Central memory CD4-positive, alpha-beta T cell (primary cell): ENCODE measurements at places on chromosomes 4 and X.

- DNase-seq = no peak
Observed at GRCh38 chrX:46580613-46581012, 7.0 kb downstream of the CHST7 start.

- no peak for DNase-seq
Observed at GRCh38 chr4:47837908-47838294, at the start of gene CORIN. Gene CORIN, minus strand, starts transcription at chr4:47838067. Its CDS starts 118 bp downstream, at chr4:47837949.

- DNase-seq = peak; percentile 6
Observed at GRCh38 chr4:54657551-54658251, at the start of gene KIT. Gene KIT, plus strand, starts transcription at chr4:54657957. Its CDS starts 58 bp downstream, at chr4:54658015.

- DNase-seq = no peak
Observed at GRCh38 chrX:68808686-68809357, 20.0 kb upstream of the EFNB1 start.

DNA sequence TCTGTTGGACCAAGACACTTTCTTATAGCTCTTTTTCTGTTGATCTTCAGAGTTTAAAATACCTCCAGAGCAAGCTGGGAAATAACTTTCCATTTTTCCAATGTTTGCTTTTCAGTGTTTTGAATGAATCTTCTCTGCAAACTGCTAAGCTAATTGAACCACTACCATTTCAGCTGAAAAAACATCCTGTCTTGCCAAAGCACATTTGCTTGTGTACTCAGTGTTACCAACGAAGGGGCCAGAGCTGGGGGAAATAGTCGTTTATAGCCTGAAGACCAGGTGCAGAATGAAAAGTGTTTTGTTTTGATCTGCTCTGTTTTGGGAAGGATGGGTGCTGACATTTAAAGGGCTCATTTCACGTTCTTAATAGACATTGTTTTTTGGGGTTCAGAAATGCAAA lies 88.4 kb upstream of the CLNK start:
- no peak for DNase-seq

DNA sequence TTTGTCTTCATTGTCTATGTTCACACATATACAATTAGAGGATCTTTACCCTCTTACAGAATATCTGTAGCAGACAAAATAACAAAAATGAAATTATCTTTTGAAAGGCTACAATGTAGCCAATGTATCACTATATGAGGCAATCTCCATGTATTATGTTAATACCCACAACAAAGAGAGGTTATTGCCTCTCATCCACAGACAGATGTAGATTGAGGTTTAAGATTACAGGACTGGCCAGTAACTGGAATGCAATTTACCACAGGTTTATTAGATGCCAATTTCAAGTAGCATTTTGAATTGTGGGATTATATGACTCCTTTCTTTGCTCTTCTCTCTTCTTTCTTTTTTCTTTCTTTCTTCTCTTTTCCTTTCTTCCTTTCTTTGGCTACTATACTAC lies 242.6 kb downstream of the ANKRD50 start:
- DNase-seq = no peak

DNA sequence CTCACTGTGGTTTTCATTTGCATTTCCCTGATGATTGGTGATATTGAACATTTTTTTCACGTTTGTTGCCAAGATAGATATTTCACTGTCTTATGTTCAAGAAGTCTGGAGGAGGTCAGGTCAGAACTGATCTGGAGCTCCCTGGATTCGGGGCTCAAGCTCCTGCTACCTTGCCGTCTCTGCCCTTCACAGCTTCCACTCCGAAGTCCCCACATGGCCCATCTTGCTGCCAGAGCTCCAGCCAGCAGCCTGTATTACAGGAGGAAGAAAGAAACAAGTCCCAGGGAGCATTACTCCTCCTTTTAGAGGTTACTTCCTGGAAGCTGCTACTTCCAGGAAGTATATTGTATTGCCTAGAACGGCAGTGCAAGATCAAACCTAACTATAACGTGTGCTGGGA lies 17.9 kb upstream of the CDKN2AIP start:
- no peak for DNase-seq

GRCh38 chrX:105117621-105118020 lies 102.9 kb downstream of the TEX13A start:
- DNase-seq = no peak

GRCh38 chr4:105236202-105236915 lies 89.7 kb downstream of the TET2 start:
- DNase-seq = no peak

DNA sequence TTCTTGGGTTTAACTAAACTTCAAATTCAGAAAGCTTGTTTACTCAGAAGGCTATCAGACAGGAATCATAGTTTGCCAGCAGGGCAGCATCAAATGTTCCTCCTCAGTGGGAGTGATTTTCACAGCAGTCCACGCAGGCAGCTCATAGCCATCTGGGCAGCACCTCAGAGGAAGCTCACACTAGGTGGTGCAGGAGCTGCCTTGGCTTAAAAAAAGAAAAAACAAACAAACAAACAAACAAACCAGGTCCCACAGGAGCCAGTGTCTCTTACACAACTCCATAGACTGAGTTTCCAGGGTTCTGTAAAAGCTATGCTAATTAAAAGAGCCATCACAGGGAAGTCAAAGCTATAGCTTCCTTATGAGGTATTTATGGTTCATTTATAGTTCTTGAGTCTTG lies 10.5 kb upstream of the KLHL5 start:
- no peak for DNase-seq

- DNase-seq = no peak
Observed at GRCh38 chr4:154389148-154389547, 102.5 kb downstream of the DCHS2 start.

DNA sequence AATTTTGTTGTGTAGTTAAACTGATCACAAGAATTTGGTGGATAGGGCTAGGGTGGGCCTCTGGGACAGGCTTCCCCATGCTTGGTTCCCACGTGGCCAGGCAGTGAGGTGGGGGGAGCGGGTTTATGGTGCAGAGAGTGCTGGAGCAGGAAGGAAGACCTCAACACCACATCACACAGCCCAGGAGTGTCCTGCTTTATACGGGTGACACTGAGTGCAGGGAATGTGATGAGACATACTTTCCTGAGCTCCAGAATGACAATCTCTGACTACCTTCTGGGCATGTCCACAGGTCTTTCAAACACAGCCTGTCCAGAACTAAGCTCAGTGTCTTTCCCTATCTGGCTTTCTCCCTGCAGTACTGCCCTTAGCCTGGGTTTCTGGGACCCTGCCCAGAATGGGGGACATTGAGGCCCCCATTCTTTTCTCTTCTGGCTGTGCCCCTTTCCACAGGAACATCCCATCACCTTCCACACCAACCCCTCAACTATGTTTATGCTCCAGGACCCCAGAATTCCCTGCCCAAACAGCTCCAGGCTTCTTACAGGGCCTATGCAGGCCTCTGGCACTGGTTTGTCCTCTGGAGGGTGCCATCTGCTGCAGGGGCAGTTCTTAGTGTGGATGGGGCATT lies 36.5 kb upstream of the RASL11B start:
- DNase-seq = peak; percentile 9

GRCh38 chr4:5664778-5665177 lies 43.6 kb downstream of the EVC2 start:
- DNase-seq = no peak

- no peak for DNase-seq
Observed at GRCh38 chr4:10492464-10492863, 35.2 kb upstream of the ZNF518B start.

GRCh38 chr4:2834001-2834921 lies 9.4 kb upstream of the ADD1 start:
- DNase-seq = no peak

GRCh38 chr4:172826346-172826745 lies 342.3 kb upstream of the GALNT7 start:
- DNase-seq = no peak

GRCh38 chr4:147371661-147372060 lies 109.2 kb upstream of the EDNRA start:
- DNase-seq = no peak

GRCh38 chrX:128518508-128518907 lies 466.3 kb upstream of the ACTRT1 start:
- no peak for DNase-seq

GRCh38 chrX:100976211-100976610 lies 6.7 kb downstream of the ARL13A start:
- no peak for DNase-seq

- DNase-seq = peak; percentile 32
Observed at GRCh38 chrX:41384051-41384705, 50.2 kb downstream of the DDX3X start.

DNA sequence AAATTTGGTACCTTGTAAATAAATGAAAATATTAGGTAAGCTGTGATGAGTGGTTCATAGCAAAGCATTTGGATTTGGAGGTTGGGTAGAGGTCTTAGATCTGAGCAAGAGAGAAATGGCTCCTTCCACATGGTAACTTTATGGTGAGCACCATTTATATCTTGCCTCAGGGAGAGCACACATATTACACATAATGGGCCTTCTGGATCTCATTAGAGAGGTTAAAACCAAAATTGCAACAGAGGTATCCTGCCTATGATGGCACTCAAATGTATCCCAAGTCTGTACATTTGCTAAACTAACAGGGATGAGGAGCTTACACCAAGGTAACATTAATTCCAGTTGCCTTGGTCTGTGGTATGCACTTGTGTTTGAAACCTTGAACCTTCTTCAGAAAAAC lies 87.1 kb upstream of the PUDP start:
- DNase-seq = no peak

GRCh38 chr4:109719604-109720003 lies 10.3 kb downstream of the PLA2G12A start:
- no peak for DNase-seq

GRCh38 chr4:47383829-47384427 lies 79.6 kb downstream of the COMMD8 start:
- DNase-seq = peak; percentile 2

GRCh38 chrX:70454441-70455365 lies 10.1 kb downstream of the DLG3 start:
- peak; percentile 70 for DNase-seq

DNA sequence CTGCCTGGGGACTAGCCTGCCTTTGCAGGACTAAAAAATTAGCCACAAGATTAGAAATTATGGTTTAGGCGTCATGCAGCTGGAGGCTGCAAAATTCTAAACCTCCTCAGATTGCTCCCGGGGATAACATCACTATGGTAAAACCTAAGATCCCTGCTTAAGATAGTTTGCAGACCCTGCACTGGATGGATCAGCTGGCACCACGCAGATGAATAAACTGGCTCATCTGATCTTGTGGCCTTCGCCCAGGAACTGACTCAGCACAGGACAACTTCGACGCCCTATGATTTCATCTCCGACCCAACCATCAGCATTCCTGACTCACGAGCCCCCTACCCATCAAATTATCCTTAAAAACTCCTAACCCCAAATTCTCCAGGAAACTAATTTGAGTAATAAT lies 482.4 kb downstream of the SPRY1 start:
- no peak for DNase-seq

- DNase-seq = no peak
Observed at GRCh38 chr4:174707051-174707676, 121.9 kb downstream of the GLRA3 start.

DNA sequence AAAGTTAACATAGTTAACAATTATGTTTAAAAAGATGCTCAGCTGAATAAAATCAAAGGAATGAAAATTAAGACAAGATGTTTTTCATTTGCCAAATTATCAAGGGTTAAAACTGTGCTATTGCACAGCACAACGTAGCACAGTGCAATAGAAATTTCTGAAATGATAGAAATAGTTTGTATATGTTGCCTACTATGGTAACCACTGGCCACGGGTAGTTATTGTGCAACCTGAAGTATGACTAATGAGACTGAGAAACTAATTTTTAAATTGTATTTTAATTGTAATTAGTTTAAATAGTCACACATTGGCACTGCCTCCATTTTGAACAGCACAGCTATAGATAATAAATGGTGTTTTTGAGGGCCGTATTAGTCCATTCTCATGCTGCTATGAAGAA lies 343.1 kb upstream of the FAM241A start:
- DNase-seq = no peak

DNA sequence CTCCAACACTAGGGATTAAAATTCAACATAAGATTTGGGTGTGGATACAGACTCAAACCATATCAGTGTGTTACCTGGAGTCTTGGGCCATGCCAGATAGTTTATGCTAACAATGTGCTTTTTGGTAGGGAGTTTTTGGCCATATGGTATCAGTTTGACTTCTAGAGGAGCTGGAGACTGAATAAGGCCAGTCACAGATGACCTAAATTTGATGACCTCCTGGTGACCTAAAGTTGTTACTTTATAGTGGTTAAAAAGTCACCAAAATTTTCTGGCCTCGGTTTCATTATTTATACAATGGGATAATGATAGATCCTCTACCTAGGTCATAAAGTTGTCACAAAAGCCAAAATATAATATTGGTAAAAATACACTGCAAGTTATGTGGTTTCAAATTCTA lies 877.1 kb downstream of the RAPGEF2 start:
- no peak for DNase-seq

- DNase-seq = no peak
Observed at GRCh38 chrX:68939868-68940267, 111.0 kb downstream of the EFNB1 start.

DNA sequence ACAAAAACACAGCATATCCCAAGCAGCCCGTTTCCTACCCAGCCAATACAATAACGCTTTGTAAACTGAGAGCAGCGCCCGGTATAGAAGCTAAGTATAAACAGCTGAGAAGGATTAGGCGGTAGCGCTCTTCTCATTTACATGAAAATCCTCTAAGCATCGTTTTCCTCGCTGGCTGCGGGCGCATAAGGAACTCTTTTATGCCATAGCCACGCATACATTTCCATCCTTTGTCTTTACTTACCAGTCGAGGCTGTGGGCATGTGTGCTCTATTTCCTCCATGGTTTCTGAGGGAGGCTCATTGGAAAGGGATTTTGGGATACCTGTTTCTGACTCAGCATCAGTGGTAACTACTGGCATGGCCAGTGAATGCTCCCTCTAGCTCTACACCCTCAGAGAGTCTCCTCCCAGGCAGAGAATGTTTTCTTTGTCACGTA lies 383 bp downstream of the PCYT1B start:
- DNase-seq = no peak

DNA sequence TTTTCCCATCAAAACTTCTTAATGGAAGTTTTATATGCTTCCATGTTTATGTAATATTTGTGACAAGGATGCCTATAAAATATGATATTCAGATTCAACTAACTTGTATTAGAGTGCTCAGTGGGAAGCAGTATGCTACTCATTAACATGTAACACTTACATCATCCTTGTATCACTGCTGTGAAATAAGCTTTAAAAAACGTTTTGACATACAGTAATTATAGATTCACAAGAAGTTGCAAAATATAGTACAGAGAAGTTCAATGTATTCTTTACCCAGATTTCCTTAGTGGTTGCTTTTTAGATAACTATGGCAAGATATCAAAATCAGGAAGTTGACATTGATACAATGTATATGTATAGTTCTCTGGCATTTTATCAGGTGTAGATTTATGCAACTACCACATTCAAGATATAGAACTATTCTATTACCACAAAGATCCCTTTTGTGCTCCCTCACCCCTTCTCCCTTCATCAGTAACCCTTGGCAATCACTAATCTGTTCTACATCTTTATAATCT lies 56.3 kb downstream of the DTHD1 start:
- DNase-seq = no peak

DNA sequence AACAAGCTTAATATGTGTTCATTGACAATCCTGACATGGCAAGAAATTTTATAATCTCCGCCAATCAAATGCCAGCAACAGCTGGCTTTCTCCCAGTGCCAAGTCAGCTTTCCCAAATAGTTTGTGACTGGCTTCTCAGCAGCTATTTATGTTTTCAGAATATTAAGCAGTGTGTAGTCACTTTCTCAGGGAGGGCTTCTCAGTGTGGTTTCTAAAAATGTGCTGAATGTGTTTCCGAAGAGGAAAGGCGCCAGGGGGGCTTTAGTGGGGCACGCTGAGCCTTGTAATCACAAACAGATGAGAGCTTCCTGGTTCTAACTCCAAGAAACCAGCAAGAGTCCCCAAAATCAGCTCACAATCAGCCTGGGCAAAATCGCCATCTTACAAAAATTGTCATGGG lies 258.7 kb upstream of the CPEB2 start:
- DNase-seq = no peak
